Fibroblast of skin of left quadriceps (primary cell): ENCODE measurements at places on chromosomes 3 and 15.

DNA sequence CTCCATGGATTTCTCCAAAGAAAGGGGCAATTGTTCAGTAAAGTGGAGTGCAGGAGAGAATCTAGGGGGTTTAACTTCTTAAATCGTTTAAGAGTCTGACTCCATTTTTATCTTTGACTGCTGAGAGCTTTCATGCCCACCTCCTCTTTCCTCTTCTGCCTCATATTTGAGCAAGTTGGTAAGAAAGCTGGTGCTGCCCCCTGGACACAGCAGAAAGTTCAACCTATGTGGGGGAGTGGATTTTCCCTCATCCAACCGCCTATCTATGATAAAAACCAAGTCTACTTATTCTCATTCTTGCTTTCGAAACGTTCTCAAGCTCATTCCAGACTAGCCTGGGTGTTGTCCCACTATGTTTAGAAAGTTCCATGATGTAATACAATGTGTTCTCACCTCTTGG is 26.0 kb downstream of the HHLA2 start:
- DNase-seq: no peak

DNA sequence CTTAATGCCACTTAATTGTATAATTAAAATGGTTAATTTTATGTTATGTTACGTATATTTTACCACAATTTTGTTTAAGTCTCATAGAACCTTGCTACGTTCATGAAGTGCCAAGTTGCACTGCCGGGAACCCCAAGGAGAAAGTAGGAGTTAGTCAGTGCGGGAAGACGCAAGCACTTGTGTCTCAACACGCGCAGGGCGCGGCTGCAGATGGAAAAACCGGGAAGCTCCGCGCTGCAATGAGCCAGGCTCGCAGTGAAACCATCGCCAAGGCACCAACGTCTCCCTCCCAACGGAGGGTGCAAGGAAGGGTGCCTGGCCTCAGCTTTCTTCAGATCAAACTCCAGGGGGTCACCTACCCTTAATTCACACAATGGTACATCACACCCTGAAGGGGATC is 21.6 kb downstream of the MAGI1 start:
- DNase-seq: no peak

DNA sequence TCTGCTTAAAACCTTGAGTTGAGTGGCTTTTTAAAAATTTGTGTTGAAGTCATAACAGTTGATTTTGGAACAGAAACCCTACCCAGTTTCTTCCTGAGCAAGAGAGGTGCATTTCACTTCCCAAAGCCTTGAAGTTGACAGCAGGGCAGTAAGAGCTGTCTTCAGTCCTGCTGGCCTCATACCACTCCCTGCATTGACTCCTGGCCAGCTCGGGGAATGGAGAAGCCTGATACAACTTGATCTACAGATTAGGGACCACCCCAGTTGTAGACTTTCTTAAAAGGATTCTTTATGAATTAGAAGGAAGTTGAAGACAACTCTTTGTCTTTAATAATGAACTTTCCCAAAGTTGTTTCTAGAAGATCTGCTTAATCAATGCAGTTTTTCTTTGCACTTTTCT is 90.6 kb upstream of the FLNB start:
- no peak for DNase-seq

DNA sequence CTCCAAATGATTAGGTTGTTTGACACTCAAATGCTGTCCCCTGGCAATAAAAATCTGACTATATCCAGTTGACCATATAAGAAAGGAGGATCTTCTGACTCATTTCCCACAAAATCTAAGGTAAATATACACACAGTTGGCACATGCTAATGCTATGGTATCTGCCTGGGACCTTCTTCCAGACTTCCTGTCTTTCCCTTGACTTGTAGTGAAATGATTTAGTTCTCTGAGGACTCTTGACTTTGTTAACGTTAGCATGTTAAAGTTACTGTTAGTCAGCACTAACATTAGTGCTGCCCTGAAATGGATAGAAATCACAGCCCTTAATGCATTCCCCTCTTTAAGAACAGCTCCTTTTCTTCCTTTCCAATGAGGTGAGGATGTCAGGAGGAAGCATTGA is 124.3 kb upstream of the LSAMP start:
- DNase-seq: no peak

DNA sequence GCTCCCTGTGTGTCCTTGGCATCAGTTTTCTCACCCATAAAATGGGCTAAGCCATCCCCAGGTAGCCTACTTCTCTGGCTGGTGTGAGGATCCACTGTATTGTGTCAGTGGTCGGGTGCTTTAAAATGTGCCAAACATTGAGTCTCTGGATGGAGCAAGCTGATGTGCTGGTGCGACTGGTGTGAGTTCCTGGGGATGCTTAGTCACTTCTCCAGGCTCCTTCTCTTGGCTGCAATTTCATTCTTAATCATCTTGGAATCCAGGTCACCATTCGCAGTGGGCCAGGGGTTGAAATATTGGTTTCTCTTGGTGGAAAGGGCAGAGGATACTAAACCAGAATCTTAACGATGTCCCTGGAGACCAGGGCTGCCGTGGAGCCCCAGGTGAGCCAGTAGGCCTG is 29.3 kb downstream of the SCN5A start:
- DNase-seq: no peak

DNA sequence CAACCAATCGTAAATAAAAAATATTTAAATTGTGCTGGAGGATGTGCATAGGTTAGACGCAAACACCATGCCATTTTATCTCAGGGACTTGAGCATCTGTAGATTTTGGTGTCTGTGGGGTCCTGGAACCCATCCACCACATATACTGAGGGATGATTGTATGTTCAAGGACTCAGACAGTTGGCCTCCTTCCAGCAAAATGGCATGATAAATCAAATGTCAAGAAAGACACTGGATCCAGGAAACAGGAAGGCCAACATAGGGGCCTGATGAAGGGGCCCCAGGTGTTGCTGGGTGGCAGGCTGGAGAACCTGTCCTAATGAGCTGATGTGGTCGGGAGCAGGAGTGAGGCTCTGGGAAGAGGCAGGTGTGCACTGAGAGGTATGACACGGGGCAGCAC is 289.5 kb downstream of the GABRG3 start:
- no peak for DNase-seq

- no peak for DNase-seq
Observed at GRCh38 chr3:141104151-141104821, 53.1 kb downstream of the SPSB4 start.

DNA sequence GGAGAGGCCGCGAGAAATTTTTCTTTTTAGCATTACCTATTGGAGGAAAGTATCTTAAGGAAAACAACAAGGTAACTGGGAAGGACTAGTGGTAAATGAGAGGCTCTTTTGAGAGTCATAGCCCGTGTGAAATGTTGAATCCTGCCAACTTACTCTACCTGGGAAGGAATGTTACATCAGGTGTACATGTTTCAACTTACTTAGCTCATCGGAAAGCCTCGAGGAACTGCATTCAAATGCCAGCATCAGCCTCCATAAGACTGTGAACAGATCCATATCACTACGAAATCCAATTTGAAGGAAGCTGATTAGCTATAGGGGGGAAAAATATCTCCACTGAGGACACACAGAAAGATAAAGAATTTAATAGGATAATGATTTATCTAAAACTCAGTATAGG is 72.3 kb upstream of the PDZRN3 start:
- no peak for DNase-seq

GRCh38 chr15:94346282-94346681 is 114.9 kb downstream of the MCTP2 start:
- DNase-seq: no peak

- DNase-seq: no peak
Observed at GRCh38 chr3:28019740-28020139, 221.7 kb upstream of the CMC1 start.

GRCh38 chr15:100245855-100246254 is 95.9 kb downstream of the ADAMTS17 start:
- DNase-seq: no peak

GRCh38 chr3:29747991-29748390 is 467.1 kb downstream of the RBMS3 start:
- DNase-seq: no peak

DNA sequence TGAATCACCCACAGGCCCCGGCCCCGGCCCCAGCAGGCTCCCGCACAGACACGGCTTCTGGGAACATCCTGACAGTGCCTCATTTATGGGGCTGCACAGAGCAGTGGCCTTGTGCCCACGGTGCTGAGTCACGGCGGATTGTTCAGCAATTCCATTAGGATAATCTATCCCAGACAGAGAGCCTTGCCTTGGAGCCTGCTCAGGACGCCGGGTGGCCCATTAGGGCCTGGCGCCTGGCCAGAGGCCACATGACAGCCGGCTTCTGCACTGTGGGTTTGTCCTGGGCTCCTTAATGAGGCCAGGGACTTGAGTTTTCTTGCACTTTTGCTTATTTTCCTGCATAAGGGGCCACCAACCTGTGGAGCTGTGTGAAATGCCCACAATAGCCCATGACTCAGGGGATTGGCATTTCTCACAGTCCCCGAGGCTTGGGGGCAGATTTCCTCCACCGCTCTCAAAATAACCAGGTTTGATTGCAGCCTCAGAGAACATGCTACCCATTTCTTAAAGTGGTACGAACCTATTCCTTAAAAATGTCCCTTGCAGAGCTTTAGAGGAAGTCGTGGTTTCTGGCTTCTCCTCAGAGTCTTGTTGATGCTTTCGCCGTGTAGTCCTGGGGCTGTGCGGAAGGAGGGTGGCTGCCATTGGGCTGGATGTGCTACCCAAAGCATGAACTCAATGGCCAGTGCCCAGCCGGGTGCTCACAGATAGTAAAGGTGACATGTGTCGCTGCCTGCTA is 19.0 kb downstream of the SYNM start:
- DNase-seq: peak; percentile 94

DNA sequence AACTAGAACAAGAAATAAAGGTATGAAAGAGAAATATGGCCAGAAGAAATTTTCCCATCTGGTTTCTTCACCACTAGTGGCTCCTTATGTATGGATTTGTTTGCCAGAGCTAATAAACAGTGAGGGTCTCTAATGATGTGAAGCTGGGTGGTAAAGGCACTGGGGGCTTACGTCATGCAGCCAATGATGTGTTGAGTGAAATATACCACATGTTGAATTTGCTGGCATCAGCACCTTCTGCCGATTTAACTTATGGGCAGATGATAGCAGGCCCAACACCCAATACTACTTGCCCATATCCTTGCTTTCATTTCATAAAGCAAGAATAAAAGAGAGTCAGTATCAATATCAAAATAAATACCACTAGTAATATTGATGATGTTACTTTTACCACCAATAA is 133.0 kb downstream of the THRB start:
- DNase-seq: no peak

GRCh38 chr3:161082063-161082462 is 23.1 kb downstream of the B3GALNT1 start:
- DNase-seq: no peak

DNA sequence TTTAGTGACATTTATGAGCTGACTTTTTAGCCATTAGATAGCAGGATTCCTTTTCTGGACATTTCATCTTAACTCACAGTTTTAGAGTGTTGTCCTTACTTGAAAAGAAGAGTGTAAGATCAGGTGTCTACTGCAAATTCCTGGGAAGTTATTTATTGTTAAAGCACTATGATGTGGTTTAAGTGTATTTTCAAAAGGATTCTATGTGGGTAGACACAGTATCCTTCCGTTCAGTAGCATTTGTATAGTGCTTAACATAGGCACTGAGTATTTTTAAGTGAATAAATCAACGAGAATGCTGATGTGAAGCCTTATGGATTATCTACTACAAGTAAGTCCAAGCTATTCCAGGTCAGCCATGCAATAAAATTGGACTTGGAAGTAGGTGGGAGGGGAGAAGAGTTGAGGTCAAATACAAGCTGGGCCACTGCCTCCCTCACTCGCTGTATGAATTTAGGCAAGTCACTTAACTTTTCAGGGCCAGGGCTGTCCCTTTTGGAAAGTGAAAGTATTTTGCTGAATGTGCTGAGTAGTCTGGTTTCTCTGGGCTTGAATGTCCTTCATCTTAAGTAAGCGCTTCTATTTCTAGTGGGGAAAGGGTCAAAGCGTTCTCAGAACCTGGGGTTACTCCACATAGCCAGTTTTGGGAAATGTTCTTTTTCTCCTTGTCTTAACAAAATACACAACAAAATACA is 48.6 kb downstream of the GAP43 start:
- DNase-seq: no peak

DNA sequence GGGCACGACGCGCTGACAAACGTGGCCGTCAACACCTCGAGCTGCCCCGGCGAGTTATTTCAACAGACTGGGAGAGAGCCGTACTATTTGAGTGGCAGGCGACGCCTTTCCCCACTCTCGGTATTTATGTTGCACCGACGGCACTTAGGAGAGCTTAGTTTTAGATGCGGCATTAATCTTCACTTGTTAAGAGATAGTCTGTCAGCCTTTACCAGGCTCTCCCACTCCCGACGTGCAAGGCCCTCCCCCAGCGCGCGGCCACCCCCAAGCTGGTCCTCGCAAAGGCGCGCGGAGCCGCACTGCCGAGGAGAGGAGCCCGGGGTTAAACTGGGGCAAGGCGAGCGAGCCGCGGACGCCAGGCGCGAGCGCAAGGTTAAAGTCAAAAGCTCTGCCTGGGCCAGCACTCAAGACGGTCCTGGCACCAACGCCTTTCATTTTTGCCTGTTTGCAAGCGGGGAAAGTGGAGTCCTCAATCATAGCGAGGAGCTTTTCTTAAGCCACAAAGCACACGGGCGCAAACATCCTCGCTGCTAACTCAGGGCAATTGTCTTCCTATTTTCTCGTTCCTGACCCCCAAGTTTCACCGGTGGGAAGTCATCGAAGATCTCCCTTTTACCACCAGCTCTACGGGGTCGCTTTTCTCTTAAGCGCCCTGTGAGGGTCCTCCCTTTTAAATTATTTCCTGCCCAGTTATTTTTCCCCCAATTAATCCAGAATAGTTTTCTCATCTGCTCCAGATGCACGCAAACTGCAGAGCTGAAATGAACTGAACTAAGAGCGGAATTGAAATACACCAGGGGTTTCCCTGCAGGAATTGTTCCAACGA is 86.6 kb downstream of the NR2F2 start:
- no peak for DNase-seq

DNA sequence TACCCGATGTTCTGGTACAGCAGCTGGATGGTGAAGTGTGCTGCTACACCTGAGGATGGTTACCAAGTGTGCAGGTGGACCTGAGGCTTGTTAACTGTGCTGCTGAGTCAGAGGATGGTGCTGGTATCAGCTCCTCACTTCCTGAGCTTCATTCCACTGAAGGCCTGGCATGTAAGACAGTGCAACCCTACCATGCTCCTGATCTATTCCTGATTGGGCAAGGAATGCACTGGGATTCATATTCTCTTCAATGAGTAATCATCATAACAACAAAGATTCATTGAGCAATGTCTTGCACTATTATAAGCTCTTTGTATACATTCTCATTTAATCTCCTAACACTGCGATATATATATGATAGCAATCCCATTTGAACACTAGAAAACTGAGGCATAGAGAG is 62.9 kb upstream of the THSD4 start:
- DNase-seq: no peak

GRCh38 chr3:120569222-120570057 is 26.7 kb upstream of the NDUFB4 start:
- no peak for DNase-seq

- DNase-seq: no peak
Observed at GRCh38 chr15:29554531-29554930, 267.7 kb downstream of the TJP1 start.

GRCh38 chr3:9916346-9916733 is 558 bp upstream of the IL17RC start:
- no peak for DNase-seq
